ENCODE measurements at places on chromosomes 1 and 21.
A peak's percentile ranks its signal among the peaks of the same experiment; 100 is the strongest.

DNA sequence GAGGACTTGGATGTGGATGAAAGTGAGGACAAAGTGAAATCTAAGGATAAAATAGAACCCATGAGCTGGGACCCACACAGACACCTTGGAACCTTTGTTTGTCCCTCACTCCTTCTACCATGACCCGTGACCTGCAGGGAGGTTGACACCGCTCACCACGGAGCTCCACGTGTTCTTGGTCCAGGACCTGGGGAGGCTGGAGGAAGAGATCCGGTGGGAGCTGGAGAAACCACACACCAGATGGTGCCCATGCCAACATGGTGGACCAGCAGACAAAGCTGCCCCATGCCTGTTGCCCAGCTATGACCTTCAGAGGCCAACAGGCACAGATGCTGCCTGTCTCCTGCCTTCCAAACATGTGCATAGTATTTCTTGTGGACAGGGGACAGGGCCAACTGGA is 721.9 kb downstream of the PTPRU start:
- DNase-seq = no peak

GRCh38 chr1:45018599-45019230 is 6.7 kb downstream of the UROD start:
- no peak for DNase-seq

- peak; percentile 62 for DNase-seq
These were observed 90.2 kb downstream of the TGFBR3 start for GRCh38 chr1:91795591-91796389.

DNA sequence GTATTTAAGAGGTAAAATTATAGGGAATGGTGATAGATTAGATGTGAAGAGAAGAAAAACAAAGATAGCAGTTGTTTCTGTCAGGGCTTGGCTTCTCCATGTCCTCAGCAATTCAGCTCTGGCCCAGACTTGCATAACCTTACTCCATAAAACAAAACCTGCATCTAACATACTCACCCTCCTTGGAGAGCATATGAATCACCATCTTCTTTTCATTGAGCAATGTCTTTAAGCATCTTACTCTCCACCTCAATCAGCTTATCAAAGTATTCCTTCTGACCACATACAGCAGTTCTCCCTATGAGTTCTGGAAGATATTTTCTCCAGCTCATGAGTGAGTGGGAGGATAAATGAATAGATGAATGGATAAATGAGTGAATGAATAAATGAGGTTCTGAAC is 49.0 kb downstream of the RAB3B start:
- DNase-seq = no peak

DNA sequence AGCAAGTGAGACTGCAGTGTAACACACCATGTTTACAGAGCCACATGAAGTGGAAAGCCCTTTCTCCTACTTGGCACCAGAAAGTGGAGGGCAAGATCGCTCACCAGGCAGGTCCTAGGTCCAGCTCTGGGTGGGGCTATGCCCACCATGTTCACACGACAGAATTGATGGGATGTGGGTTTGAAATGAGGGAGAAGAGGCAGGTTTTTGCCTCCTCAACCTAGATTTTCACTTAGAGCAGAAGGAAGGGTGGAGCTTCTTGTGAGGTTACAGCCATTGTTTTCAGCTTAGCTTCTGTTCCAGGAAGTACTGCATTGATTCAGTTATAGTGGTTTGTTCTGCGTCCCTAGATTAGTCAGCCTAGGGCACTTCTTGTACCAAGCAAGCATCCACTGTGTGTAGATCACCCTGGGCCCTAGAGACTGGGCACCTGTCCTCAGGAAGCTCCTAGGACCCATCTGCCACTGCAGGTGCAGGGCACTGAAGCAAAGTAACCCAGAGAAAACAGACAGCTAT is 2.3 kb downstream of the CD53 start:
- no peak for DNase-seq

- DNase-seq = no peak
These were observed 38.3 kb downstream of the GJA5 start for GRCh38 chr1:147722124-147722523.

DNA sequence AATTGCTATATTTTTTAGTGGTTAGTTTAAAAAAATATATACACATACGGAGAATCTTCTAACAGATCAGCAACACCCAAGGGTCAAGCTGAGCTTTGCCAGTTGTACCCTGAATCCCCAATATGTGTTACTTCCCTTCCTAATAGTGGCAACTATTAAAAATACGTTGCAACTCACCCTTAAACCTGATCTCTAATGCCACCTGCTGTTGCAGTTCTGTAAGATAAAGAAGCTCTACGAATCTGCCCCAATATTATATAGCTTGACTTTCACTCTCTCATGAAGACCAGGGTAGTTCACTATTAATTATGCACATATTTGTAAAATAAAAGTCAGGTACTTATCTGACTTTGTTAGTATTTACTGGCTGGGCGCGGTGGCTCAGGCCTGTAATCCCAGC is 58.4 kb downstream of the ASH1L start:
- DNase-seq = no peak

GRCh38 chr1:195113471-195113870 is 1494.8 kb downstream of the KCNT2 start:
- no peak for DNase-seq

DNA sequence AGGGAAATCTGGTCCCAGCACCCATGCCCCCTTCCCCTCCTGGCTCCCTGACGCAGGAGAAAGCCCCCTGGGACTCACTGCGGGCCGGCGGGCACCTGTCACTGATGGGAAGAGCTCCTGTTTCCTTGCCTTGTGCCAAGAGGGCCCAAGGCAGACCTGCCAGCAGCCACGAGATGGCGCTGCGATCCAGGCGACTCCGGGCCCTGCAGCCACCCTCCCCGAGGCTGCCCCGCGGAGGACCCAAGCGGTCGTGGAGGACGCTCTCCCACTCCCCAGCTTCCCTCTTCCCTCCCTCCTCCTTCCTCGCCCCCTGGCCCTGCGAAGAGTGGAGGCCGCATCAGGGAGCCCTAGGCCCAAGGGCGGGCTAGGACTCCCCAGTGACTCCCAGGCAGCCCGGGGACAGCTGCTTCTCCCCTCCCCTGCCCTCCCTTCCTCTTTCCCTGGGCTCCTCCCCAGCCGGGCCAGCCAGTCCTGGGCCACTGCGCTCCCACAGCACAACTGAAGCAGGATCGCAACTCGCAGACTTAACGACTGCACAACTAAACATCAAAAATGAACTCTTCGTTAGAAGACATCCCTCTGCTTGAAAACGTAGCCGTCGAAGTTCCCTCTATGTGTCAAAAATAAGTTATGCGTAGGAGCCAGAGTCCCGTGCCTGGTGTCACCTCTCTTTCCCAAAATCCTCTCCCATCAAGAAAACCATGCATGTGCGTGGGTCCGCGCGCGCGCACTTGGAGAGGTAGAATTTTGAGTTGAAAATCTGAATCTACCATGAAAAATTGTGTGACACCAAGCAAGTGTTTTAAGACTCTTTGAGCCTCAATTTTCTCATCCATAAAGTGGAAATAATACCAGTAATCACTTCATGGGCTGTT is 34.2 kb downstream of the BATF3 start:
- no peak for DNase-seq
